ENCODE measurements at places on chromosomes 13 and 19.

- DNase-seq = no peak
Observed at GRCh38 chr19:17910791-17911360, 21.9 kb upstream of the CCDC124 start.

DNA sequence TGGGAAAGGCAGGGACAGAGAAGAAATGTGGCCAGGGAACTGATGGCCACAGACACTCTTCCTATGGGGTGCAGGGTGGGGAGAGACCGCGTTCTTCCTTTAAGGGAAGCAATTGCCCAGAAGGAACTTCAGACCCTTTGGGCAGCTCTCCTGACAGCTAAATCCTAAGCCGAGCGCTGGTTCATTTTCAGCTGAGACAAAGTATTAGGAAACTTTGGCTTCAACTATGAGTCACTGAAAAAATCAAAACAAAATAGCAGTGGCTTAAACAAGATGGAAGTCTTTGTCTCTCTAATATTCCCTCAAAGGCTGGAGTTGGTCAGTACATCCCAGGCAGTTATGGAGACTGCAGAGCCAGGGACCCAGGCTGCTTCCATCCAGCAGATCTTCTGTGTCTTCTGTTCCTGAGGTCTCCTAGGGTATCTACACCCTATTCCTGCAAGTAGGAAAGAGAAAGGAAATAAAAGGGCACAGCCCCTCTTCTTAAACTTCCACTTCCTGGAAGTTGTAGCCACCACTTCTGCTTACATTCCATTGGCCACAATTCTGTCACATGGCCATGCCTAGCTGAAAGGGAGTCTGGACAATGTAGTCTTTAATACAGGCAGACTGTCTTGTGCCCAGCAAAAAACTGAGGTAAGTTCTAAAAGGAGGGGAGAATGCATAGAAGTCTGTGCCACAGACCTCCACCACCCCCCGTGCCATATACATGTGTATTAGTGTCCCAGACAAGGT lies 163.5 kb downstream of the KATNAL1 start:
- DNase-seq = no peak

- no peak for DNase-seq
Observed at GRCh38 chr19:3450796-3451411, 29.4 kb downstream of the SMIM24 start.

GRCh38 chr19:50261446-50261970 lies 58.1 kb downstream of the MYH14 start:
- no peak for DNase-seq

GRCh38 chr13:67410645-67411044 lies 180.5 kb upstream of the PCDH9 start:
- DNase-seq = no peak
